Hematopoietic multipotent progenitor cell treated with erythropoietin and hydrocortisone succinate and interleukin-3 and kit ligand, for 17 days (in vitro differentiated cells): ENCODE measurements at places on chromosomes 2 and 18.

DNA sequence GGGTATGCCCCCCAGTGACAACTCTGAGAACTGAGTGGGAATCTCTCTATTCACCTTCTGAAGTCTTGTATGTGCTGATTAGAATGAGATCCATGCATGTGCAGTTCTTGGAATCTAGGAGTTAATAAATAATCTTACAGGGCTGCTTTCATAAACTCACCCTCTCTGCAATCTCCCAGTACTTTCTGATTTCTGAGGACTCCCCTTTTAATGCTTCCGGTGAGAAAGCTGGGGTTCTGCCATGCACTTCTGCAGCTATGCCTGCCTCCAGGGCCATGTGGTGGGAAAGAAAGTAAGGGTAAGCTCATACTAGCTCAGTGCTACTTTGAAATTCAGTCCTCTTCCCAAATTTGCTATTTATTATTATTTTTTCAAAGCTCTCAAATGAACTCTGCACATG, 432.9 kb downstream of the MTX2 start:
- DNase-seq = no peak

DNA sequence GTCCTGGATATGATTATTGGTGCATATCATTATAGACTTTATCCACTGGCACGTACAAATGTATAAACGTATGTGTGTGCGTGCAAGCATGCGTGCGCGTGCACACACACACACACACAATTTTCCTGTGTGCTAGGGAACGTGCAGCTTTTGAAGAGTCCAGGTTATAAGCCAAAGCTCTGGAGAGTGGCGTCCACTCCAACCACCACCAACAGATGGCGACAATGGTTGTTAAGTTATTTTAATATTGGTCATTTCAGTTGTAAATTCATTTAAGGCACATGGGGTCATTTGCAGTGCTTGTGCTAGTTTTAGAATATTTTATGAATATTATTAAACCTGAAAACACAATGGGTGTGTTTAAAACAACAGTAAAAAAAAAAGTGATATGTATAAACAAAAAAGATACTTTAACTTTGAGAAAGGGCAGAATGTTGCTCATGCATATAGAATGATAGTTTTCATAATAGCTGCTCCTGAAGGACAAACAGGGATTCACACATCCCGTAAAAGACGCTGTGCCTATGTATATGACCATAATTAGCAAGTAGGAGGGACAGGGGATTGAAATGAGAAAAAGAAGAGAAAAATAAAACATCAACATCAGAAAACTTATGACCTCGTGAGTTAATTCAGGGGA, 124.2 kb upstream of the ITGB6 start:
- peak; percentile 39 for DNase-seq

DNA sequence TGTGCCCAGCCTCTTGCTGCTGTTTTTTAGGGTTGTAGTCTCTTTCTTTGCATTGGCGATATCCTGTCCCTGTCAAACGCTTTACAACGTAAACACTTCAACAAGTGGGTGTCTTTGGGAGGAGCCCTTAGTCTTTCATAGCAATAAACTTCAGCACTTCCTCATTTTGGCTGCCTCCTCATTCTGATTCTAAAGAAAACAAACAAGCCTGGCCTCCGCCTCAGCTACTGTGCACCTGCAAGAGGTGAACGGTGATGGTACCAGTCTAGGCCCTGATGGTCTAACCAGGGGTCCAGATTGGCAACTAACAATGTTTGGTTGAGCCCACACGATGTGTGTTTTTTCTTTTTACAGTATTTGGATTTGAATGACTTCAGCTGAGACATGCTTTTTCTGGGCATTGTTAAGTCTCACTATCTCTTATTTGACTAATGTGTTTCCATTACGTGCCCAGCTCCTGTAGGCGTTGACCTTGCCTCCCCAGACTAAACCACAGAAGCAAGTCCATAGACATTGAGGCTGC, 53.2 kb upstream of the CUL3 start:
- DNase-seq = no peak

- no peak for DNase-seq
Observed at GRCh38 chr2:181371782-181372645, 85.2 kb upstream of the ITGA4 start.

DNA sequence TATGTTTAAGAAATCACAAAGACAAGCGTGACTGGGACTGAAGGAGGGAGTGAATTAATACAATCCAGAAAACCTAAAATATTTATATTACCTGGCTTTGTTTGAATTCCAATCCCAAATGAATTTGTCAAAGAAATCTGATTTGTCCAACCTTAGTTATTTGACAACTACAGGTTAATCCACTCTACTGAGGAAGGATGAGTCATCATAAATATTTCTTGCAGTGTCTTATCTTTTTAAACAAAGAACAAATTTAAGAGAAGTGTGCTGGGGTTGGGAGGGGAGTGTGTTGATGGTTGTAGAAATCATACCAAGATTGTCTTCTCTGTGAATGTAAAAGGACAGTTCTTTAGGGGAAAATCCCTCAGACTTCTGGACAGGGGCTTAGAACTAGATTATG, 1106.3 kb upstream of the SLC39A10 start:
- DNase-seq = no peak

DNA sequence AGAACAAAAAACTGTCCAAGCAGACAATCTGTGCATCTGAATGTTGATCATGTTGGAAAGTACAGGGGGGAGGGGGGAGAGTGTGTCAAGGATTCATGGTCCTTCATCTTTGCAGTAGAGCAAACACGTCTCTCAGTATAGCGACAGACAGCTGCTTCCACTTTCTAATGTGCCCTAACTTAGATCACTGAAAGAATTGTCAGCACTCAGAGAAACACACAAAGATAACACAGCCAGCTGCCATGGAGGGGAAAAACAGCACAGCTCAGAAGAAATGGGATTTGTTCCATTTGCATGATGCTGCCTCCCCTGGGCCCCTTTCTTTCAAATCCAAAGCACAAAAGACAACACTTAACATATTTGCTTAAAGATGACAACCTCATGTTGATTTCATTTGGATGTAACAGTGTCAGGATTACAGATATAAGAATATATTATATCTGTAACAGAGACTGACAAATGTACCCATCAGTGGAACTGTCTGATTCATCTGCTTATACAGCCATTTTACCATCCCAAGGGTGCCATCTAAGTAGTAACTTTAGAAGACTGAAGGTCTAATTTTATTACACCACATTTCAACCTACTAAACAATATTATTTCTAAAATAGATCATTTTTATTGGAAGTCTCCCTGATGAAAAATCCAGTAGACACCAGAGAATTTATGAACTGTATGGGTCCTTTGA, 17.7 kb downstream of the FIGN start:
- DNase-seq = no peak

GRCh38 chr2:88711289-88711688, 19.8 kb downstream of the RPIA start:
- peak; percentile 34 for DNase-seq

DNA sequence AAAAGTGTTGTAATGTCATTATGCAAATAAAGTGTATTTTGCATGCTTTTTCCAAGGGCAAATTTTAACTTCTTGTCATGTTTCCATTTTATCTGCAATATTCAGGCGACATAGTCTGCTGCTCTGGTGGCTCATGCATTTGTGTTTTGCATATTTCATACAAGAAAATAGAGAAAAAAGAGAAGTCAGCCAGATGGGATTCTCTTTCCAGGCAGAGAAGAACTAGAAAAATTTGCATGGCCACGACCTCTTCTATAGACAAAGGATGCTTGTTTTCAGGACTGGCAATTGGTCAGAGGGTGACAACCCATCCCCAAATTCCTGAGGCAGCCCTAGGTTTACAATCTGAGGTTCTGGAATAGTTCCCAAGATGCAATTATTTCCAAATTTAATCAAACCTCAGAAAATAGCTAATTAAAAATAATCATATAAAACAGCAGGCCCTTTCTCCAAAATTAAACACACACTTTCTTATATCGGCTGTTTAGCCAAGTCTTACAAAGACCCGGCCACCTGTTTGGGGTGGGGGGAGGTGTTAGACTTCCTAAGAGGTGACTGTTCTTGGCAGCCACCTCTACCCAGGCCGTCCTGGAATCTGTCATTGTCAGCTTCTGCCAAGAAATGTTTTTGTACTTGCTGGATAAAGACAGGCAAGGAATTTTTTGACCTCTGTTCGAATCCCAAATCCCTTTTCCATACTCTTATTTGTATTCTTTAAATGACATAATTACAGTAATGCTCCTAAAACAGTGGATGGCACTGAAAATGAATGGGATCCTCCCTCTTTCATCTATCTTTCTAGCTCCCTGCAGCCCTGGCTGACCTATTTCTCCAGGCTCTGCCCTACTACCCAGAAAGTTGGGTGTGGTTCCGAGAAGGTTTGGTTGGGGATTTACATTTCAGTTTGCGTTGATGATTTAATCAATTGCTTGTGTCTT, 20.8 kb upstream of the SOS1 start:
- peak; percentile 54 for DNase-seq

DNA sequence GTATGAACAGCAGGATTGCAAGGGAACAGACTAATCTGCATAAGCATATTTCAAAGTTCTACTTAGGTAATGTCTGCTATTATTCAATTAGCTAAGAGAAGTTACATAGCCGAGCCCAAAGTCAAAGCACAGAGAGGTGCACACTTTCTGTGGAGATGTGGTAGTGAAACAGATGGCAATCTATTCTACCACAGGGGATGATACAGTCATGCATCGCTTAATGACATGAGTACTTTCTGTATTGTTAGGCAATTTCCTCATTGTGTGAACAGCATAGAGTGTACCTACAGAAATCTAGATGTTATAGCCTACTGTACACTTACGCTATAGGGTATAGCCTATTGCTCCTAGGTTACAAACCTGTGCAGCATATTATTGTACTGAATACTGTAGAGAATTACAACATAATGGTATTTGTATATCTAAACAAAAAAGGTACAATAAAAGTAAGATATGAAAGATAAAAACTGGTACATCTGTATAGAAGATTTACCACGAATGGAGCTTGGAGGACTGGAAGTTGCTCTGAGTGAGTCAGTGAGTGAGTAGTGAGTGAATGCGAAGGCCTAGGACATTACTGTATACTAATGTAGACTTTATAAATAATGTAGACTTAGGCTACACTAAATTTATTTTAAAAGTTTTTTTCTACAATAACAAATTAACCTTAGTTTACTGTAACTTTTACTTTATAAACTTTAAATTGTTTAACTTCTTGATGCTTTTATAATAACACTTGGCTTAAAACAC, 197.6 kb downstream of the MBD5 start:
- no peak for DNase-seq

DNA sequence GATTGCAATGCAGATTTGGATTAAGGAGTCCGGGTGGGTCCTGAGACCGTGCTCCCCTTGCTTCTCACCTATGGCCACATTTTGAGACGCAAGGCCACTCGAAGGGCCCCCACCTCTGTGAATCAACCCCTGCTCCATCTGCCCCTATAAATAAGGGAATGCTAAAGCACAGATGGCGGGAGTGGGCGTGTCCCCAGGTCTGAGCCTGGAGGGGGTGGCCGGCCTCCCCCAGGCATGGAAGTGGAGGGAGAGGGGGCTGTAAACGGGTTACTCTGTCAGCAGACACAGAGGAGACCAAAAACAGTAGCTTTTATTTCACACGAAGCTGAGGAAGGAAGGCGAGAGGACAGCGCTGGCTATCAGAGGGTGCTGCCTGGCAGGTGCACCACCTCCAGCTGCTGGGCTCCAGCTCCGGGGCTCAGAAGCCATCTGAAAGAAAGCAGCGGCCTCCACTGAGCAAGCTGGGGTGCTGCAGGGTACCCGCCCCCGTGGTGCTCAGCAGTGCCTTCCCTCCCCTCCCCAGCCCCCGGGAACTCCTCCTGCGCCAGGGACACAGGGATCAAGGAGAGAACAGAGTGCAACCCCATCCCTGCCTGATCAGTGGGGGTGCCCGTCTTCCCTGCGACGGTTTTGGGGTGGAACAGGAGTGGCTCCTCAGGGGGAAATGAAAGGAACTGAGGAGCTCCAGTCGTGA, 56.7 kb upstream of the RAB6C start:
- DNase-seq = no peak

DNA sequence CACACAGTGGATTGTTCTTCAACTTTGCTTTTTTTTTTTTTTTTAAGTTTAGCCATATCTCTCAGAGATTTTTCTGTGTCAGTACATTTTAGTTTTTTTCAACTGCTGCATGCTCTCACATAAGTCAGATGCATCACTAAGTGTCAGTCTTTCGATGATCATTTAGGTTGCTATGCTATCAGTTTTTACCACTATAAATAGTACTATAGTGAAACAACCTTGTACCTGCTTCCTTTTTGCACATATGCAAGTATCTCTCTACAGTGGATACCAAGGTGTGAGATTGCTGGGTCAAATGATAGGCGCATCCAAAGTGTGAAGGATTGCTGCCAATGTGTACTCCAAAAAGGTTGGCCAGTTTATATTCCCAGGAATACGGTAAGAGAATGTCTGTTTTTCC, 33.5 kb upstream of the MAP4K3 start:
- DNase-seq = no peak

DNA sequence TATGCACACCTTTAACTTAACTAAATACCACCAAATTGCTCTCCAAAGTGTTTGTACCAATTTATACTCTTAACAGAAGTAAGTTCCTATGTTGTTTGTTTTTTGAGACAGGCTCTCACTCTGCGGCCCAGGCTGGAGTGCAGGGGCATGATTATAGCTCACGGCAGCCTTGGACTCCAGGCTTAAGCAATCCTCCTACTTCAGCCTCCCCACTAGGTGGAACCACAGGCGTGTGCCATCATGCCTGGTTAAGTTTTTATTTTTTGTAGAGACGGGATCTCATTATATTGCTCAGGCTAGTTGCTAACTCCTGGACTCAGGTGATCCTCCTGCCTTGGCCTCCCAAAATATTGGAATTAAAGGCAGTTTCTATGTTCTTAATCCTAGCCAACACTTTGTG, 13.1 kb upstream of the NAB1 start:
- no peak for DNase-seq

GRCh38 chr2:144310889-144311608, 208.9 kb downstream of the ZEB2 start:
- DNase-seq = no peak

- DNase-seq = peak; percentile 24
Observed at GRCh38 chr2:172113617-172114016, 10.9 kb upstream of the DLX2 start.

DNA sequence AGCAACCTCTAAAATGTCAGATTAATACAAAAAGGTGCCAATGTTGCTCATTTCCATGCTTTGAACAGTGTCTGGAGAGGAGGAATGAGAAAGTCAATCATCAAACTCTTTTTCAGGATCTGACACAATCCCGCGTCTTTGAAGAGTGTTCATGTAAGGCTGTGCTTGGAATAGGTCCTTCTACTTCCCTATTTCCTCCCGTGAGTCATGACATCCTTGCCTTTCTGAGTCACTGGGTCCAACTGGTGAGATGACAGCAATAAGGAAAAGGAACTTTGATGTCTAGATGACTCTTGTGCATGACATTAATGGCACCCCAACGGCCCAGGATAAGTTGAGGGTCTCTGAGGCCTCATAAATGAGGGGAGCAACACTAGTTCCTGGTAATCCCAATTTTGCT, 109.0 kb upstream of the CELF4 start:
- DNase-seq = no peak

GRCh38 chr2:9164112-9164608, 42.5 kb upstream of the ASAP2 start:
- DNase-seq = no peak

- no peak for DNase-seq
Observed at GRCh38 chr2:95377216-95378123, 25.0 kb upstream of the FAHD2A start.
